ENCODE measurements at places on chromosomes 2 and 18.

DNA sequence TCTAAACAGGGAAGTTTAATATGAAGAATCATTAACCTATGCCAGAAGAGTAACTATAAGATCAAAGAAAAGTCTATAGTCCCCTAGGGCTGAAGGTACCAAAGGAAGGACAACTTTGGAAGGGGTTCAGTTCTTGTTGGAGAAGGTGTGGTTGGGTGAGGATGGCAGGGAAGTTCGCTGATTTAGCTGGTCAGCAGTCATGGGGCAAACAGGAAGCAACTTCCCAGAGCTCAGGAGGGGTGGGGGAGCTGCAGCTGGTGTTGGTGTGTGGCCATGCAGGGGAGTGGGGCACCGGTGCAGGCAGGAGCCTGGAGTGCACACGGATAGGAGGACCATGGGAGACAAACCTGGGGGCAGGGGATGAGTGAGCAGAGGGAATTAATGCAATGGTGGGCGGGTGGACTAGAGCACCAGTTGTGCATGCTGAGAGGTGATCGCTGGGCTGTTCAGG lies 34.0 kb downstream of the FHOD3 start:
- no peak for DNase-seq

DNA sequence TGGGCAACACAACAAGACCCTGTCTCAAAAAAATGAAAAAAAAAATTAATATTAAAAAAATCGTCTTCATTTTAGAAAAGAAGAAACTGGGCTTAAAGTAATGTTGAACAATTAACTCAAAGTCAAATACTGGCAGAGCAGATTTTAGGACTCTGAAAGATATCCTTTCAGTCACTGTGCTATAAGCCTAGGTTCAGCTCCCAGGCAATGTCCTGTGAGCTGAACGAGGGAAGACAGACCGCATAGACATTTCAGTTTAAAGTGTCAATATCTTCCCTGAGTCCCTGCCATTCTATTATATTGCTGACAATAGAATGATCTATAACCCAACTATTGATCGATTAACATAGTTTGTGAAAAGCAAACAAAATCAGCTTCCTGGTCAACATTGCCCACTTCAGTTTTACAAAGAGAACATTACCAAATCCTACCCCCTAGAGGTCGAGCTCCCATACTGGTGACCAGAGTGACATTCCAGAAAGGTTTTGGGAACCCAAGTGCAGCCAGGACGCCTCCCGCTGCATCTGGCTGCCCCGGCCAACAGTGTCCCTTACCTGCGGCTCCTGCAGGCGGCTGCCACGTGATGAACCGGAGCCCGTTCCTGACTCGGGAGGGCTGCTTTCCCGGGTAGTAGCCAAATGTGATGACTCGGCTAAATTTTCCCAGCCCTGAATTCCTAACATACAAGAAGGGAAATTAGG lies 639 bp downstream of the MRO start:
- DNase-seq = no peak

DNA sequence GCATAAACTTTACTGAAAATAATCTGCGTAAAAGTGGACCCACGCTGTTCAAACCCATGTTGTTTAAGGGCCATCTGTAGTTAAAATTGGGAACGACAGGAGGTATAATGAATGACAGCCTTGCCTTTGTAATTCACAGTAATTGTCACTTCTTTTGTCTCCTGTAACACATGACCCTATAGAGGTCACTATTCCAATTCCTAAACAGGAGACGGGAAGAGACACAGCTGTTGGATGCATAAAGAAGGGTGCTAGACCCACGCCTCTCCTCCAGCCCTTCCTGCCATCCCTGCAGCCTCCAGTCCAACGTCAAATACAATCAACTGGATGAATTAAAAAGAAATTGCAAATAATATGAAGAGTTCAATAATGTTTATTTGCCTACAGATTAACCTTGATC lies 63.1 kb upstream of the NFATC1 start:
- no peak for DNase-seq

DNA sequence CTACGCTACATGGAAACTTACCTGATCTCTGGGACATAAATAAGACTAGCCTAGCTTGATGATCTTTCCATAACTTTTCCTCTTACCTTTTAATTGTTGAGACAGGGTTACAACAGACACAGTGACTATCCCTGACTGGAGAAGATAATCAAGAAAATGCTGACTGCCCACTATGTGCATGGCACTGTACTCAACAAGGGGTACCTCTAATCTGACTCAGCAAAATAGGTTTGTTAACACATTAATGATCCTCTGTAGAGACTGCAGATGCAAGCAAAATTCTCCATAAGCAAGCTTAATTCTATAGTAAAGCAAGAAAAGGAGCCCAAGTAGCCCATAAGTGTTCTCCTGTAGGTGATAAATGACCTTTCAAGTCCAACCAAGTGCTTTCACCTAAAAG lies 25.5 kb downstream of the ACVR1C start:
- no peak for DNase-seq

All from stimulated activated CD4-positive, alpha-beta T cell treated with anti-CD3 and anti-CD28 coated beads, Interleukin-4, amount 100 ng/mL, for 1 hour (primary cell).